Activated CD4-positive, alpha-beta T cell treated with anti-CD3 and anti-CD28 coated beads for 24 hours (primary cell): ENCODE measurements at places on chromosomes 1 and 21.

- DNase-seq: no peak
Observed at GRCh38 chr1:168723000-168723399, 6.0 kb downstream of the DPT start.

DNA sequence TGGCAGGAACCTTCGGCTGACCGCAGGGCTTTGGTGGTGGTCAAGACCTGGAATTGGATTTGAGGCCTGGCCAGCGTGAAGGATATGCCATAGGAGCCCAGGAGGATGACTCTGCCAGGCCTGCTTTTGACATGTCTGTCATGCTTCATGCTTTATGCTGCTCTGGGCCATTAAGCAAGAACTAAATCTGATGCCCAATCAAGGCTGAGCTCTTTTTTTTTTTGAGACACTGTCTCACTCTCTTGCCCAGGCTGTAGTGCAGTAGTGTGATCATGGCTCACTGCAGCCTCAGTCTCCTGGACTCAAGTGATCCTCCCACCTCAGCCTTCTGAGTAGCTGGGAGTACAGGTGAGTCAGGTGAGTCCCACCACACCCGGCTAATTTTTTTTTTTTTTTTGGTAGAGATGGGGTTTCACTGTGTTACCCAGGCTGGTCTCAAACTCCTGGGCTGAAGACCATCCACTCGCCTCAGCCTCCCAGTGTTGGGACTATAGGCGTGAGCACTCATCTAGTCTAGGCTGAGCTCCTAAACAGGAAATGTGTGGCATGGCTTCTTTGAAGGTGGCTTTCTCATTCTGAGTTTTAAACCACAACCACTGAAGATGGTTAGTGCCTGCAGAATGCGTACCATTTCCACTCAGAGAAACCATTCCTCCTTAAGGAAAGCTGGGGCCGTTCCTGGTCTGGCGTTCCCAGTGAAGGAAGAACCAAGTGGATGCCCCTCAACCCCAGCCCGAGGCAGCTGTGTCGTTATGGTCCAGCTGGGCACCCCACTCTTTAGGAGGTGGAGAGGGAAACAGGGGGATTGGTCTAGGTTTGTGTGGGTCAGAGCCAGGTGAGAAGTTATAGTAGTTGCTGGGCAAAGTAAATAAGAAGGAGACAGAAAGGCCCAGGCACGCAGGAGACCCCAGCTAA, 34.2 kb upstream of the ATP5PO start:
- peak; percentile 33 for DNase-seq

DNA sequence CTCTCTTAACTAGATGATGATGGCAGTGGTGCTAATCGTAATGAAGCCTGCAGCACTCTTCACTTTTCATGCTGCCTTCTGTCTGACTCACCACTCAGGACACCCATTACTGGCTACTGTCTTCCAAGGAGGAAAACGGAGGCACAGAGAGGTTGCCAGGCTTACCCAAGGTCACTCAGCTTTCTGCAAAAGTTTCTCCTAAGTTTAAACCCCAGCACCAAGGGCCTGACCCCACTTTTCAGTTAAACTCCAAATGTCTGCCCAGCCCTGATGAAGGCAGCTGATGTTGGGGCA, 78.1 kb upstream of the RUNX3 start:
- no peak for DNase-seq

GRCh38 chr1:58402444-58402843, 144.1 kb downstream of the OMA1 start:
- DNase-seq: no peak

GRCh38 chr1:183711741-183712361, 58.7 kb upstream of the APOBEC4 start:
- DNase-seq: no peak
